ENCODE measurements at places on chromosomes 2 and 18.

GRCh38 chr2:186129767-186130581, 356.1 kb upstream of the ZC3H15 start:
- no peak for DNase-seq

DNA sequence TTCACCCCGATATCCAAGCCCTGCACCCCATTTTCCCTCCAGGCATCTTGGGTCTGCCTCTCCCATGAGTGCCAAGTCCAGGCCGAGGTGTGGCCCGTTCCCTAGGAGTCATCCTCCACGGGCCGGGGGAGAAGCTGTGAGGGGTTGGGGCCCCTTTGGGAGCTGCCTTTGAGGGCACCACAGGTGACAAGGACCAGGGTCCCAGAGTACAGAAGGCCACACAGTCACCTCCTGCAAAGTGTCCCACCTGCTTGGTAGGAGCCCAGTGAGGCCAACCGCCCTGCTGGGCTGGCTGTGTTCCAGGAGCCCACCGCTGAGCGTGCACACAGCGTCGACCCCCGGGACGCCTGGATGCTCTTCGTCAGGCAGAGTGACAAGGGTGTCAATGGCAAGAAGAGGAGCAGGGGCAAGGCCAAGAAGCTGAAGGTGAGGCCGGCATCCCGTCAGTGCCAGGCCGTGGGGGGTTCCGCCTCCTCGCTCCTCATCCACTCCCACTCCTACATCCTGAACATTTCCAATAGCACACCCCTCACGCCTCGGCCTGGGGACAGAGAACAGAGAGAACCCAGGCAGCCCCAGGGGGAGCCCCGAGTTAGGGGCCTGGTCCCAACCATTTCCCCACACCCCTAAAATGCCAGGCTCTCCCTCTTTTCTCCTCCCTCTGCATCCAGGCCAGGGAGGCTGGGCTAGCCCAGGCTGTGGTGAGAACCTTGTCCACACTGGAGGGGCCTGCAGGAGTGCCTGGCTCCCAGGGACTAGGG, 2.7 kb downstream of the ERFE start:
- DNase-seq, result no peak

DNA sequence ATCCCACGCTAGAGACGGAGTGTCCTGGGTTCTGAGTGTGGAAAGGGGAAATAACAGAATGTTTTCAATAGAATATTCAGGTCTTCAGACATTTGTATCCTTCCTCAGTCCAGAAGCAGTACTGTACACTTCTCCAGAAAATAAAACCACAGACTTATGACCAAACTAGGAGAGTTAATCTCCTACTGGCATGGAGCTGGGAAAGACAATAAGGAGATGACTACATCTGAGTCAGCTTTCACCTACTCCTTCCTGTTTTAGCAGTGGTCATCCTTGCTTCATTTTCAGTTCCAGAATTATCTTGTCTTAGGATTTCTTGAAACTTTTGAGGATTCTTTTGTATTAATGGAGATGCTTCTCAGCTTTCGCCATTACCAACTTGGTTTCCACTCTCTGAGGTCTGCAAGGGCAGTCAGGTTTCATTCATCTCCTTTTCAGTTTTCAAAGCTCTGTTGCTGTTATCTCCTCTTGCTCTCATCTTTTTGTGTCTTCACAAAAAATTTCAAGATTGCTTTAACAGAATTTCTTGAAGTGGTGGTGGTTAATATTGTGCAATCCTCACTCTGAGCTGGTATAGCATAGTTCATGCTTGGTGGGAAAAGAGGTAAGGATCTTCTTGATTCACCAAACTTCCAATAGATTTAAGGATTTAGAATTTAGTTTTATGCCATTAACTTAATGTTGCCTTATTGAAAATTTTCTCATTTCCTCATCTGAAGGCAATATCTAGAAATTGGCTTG, 23.7 kb upstream of the NR4A2 start:
- DNase-seq, result no peak

DNA sequence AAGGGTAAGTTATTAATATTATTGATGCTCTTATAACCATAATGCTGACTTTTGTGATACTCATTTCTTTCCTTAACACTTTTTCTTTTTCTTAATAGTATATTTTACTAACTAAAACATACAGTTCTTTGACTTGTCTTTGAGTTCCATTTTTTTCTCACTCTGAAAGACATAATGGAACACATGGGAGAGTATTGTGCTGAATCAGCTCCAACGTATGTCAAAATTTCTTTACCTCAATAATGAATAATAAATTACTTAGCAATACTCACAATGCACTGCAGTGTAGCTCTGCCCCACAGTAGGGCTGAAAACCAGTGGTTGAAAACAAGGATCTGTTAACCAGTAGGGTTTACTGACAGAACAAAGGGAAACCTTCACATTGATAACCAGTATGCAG, 40.7 kb downstream of the ACVR1 start:
- no peak for DNase-seq

DNA sequence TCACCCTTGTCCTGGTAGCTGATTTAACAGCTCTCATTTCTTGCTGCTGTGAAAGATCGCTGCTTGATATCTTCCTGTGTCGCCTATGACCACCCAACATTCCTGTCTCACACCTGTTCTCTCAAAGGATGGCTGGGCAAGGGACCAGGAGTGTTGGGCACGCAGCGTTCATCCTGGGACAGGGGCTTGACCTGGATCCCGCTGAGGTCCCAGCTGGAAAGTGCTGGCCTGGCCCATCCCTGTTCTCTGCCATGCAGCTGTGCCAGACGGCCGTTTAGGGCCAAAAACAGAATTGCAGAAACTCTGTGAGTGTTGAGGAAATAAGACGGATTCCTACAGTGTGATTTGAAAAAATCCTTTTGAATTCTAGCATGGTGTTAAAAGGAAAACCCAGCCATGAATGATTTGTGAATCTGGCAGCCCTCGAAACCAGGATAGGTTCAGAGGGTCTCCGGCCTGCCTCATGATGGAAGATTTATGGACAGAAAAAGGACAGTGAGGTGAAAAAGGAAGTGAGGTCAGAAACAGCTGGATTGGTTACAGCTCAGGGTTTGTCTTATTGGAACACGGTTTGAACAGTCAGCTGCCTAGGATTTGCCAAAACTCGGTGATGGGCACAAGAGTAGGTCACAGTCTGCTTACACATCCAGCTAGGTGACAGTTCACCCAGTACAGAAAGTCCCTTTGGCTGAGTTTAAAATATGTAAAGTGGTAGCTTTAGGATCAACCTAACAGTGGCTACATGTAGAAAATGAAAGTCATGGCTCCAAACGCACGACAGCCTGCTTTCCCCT, 164.8 kb downstream of the DCDC2C start:
- DNase-seq, result no peak

- DNase-seq, result no peak
These were observed 369.6 kb downstream of the FBXO15 start for GRCh38 chr18:73778032-73778359.

DNA sequence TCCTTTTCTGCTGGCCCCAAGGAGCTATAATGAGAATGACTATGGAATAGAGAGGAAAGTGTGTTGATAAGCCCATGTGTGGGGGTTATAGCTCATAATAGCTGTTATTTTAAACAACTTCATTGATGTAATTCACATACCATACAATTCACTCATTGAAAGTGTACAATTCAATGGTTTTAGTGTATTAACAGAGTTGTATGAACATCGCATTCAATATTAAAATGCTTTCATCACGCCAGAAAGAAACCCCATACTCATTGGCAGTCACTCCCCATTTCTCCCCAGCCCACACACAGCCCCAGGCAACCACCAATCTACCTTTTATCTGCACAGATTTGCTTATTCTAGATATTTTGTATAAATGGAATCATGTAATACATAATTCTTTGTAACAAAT, 139.6 kb upstream of the CYP1B1 start:
- no peak for DNase-seq

DNA sequence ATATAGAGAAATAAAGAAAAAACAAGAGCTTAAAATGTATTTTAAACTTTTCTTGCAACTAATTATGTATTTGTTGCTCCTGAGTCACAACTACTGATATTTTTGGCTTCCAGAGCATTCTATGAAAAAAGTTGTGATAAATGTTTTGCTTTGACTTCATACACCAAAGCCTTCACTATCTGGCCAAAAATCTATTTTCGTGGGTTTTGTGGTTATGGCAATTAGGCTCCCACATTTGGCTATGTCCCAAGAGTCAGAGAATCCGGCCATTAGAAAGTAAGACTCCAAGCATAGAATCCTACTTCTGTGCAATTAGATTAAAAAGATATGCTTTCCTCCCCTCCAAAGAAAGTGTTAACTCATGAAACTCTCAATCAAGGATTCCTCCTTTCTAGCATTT, 1456.1 kb upstream of the ACVR2A start:
- no peak for DNase-seq

- no peak for DNase-seq
These were observed 16.3 kb downstream of the NRP2 start for GRCh38 chr2:205698286-205699268.

- DNase-seq, result no peak
These were observed 87.3 kb downstream of the ANTXR1 start for GRCh38 chr2:69100220-69100723.

- DNase-seq, result peak; percentile 67
These were observed 13.3 kb downstream of the SERTAD2 start for GRCh38 chr2:64640153-64641044.

DNA sequence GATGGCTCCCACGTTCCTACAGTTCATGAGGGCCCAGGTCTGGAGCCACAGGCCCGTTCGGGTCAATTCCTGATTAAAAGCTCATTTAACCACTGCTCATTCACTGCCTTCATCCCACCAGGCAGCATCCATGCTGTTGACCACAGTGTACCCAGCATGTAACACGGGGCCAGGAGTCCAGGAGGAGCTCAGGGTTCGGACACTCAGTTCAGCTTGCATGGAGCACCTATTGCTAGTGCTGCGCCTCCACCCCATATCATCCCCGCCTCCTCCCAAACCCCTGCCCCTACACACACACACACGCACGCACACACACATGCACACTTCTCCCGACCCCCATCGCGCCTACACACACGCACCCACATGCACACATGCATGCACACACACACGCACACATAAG, 72.9 kb upstream of the SNTG2 start:
- DNase-seq, result no peak

GRCh38 chr2:189360861-189361260, 80.4 kb upstream of the WDR75 start:
- DNase-seq, result no peak

DNA sequence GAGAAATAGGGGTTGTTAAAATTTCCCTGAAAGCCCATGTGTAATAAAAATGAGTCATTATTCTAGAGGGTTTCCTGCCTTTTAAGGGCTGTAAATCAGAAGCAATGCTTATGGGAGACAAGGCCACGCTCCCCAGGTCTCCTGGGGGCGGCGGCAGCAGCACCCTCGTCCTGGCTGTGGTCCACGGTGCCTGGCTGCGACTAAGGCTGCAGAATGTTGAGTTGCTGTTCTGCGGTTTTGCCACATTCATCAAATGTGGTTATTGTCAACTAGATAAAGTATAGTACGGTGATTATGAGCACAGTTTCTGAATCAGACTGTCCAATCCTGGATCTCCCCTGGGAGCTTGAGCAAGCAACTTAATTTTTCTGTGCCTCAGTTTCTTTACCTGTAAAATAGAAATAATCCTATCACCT, 11.9 kb upstream of the AGFG1 start:
- DNase-seq, result no peak

- no peak for DNase-seq
These were observed 107.0 kb downstream of the STRN start for GRCh38 chr2:36859366-36859792.

DNA sequence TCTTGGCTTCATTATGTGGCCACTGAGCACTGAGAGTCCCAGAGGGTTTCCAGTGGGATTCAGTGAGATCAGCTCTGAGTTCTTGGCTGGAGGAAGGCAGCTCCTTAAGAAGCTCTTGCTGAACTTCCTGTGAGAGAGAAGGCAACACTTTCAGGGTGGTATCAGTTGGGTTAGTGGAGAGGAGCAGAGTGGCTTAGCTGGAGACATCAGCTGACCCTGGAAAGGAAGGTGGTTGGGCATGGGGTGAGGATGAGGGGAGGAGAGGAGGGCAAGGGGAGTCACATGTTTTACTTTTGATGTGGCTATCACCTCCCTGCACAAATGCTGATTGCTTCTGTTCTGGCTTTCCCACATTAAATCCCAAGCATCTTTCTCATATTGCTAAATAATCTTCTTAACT, 95.1 kb downstream of the ACOXL start:
- DNase-seq, result no peak

GRCh38 chr2:104046466-104046865, 807.4 kb upstream of the POU3F3 start:
- no peak for DNase-seq

DNA sequence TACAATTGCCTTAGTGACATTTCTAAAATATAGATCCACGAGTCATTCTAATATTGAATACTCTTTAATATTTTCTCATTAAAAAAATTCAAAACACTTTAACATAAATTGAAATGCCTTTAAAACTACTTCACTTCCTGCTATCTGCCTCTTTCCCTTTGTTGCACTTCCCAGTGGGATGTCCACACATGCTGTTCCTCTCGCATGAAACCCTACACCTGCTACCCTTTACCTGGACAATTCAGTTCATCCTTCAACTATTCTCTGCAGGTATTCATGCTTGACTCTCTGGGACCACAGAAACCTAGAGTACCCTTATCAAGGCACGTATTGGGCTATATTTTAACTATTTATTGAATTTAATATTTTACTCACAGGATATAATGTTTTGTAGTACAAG, 373.3 kb upstream of the GALNT5 start:
- DNase-seq, result no peak

DNA sequence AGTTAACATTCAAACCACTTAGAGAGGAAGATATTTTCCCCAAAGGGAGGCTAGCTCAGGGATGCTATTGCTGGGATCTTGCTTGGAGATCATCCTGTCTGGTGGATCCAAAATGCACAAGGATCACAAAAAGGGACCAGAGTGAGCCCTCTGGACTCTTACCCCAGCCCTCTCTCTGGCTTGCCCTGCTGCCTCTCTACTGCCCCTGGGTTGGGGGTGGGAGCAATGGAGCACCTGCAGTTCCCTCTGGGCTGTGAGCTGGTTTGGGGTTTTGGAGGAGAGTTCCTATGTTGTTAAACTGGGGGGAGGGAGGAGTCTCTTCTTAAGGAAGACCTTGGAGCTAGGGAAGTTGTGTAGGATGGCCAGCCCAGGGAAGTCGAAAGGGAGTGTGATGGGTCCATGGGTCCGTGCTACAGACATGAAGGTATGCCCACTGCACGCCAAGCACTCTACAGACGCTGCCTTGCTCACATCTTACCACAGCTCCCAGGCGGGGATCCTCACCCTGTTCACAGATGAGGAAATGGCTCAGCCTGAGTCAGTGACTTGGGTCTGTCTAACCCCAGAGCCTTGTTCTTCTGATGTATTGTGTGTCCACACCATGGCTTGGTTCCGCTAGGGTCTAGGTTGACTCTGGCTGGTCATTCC, 3.8 kb downstream of the LBH start:
- DNase-seq, result no peak

- DNase-seq, result no peak
These were observed 19.4 kb downstream of the RBBP8 start for GRCh38 chr18:22952525-22952924.

- no peak for DNase-seq
These were observed 34.1 kb upstream of the ASPRV1 start for GRCh38 chr2:69995511-69995910.

DNA sequence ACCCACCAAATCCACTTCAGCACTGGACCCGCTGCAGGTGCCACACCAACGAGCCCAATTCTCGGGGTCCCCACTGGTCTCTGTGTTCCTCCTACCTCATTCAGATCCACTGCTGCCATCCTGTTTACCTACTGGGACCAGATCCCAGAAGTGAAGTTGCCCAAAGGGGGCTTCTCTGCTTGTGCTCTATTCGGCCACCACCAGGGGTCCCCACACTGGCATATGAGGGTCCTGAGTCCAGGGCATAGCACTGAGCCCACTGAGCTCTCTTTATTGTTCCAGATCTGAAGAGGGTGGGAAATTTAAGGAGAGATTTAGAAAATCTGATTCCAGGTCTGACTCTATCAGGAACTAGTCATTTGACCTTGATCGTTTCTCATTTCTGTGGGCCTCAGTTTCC, 2.4 kb downstream of the GPR45 start:
- no peak for DNase-seq
